ENCODE measurements at places on chromosomes 16 and 17.

GRCh38 chr17:65219124-65219523, 82.0 kb downstream of the RGS9 start:
- DNase-seq, result no peak

DNA sequence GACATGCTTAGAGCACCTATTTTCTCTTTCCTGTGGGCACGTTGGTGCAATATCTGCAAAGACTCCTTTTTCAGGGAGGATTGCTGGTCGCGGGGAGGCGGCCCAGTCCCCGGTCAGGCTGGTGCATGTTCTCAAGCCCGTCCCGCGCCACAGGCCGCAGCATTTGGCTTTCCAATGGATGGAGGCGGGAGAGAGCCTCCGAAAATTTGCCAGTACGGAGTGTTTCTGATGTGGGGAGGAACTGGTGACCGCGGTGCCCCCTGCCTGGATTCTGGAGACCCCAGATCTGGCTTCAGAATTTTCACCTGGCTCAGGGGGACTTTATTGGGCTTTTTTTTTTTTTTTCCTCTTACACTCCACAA, 2.3 kb downstream of the CMIP start:
- DNase-seq, result no peak

DNA sequence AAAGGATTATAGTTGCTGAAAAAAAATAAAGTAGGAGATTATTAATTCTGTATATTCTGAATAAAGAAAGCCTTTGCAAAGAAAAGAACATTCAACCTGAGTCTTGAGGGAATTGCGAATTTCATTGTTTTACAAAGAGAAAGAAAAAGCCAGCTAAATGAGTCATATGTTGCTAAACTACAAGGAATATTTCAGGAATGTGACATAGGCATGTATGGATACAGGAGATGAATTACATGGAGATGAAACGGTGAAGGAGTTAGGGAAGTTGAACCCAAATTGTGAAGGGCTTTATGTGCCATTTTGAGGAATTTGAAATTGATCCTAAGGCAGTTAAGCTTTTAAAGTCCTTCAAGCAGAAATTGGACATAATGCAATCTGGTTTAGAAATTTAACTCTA, 177.3 kb upstream of the RBL2 start:
- no peak for DNase-seq

- no peak for DNase-seq
Observed at GRCh38 chr17:43367737-43368242, 31.0 kb upstream of the ARL4D start.

- DNase-seq, result no peak
Observed at GRCh38 chr16:67243481-67243880, 3.8 kb downstream of the FHOD1 start.

DNA sequence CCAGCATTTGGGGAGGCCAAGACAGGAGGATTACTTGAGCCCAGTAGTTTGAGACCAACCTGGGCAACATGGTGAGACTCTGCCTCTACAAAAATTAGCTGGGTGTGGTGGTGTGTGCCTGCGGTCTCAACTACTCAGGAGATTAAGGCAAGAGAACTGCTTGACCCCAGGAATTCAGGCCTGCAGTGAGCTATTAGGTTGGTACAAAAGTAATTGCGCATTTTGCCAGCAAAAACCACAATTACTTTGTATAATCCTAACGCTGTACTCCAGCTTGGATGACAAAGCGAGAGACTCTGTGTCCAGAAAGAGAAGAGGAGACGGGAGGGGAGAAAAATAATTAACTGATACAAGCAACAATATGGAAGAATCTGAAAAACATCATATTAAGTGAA, 32.7 kb downstream of the YWHAE start:
- no peak for DNase-seq

- no peak for DNase-seq
Observed at GRCh38 chr17:11251561-11252107, 10.6 kb downstream of the SHISA6 start.

GRCh38 chr17:82272495-82273326, 789 bp downstream of the CSNK1D start:
- no peak for DNase-seq

- DNase-seq, result no peak
Observed at GRCh38 chr17:77572851-77573250, 385.7 kb upstream of the TNRC6C start.

DNA sequence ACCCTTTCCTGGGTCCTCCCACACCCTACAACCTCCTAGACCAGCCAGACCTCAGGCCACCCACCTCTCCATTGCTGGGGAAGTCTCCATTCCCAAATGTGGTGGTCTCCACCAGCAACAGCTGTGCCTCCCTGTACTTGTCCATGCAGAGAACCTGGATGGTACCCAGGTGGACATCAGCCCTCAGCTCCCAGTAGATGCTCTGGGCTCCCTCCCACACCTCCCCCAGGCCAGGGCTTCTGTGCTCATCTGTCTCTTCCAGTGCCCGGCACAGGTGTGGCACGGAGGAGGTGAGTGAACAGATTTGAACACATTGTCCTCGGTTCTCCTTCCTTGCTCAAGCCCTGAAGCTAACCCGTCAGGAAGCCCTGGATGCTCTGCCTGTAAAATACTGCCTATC, 34.6 kb downstream of the LGALS9 start:
- no peak for DNase-seq

GRCh38 chr17:72901083-72901482, 191.4 kb downstream of the SLC39A11 start:
- no peak for DNase-seq

DNA sequence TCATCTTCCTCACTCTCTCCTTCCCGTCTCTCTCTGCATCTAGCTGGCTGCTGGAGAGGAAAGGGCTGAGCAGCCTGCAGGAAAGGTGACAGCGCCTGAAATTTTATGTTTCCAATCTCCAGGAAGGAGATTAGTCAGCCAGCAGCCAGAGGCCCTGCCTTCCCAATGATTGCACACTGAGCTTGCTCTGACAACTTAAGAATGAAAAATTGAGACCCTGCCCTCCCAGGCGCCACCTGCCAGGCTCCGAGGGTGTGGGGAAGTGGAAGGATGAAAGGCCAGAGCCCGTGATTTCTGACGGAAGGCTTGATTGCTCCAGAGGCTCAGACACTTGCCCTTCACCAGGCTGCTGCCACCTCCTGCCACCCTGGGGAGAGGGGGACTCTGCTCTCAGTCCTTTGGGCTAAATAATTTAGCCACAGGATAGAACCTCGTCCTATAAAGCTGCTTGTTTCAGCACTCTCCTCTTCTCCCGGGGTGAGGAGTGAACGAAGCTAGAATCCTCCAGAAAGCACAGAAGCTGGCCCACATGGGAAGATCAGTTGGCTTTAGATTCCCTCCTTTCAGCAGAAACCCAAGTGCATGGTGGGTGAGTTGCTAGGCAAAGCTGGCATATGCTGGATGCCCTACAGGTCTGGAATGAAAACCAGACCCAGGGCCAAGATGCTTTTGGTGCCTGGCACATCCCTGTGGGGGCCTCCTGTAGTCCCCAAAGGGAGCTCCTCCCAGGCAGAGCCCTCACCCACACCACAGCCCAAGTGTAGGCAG, 33.5 kb downstream of the GRIN2C start:
- DNase-seq, result no peak

- DNase-seq, result no peak
Observed at GRCh38 chr17:31452101-31452500, 60.6 kb downstream of the RAB11FIP4 start.

- DNase-seq, result no peak
Observed at GRCh38 chr16:72092832-72093447, 480 bp downstream of the TXNL4B start.

DNA sequence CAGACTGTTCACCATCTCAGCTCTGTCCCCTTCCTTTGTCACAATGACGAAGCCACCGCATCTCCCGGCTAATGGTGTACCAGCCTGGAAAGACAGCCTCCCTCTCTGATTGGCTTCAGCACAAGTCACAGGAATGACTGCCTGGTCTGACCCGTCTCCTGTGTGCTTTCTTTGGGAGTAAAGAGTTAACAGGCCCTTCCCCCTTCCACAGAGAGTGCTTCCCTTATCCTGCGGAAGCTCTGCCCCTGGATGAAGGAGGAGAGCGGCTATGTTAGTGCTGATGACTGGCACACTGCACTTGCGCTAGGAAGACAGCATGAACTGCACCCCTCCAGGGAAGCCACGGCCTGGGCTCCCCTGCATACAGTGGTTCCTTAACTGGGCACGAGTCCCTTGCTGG, 11.3 kb downstream of the USB1 start:
- DNase-seq, result no peak

- DNase-seq, result no peak
Observed at GRCh38 chr16:29717113-29717512, 28.7 kb downstream of the C16orf54 start.

DNA sequence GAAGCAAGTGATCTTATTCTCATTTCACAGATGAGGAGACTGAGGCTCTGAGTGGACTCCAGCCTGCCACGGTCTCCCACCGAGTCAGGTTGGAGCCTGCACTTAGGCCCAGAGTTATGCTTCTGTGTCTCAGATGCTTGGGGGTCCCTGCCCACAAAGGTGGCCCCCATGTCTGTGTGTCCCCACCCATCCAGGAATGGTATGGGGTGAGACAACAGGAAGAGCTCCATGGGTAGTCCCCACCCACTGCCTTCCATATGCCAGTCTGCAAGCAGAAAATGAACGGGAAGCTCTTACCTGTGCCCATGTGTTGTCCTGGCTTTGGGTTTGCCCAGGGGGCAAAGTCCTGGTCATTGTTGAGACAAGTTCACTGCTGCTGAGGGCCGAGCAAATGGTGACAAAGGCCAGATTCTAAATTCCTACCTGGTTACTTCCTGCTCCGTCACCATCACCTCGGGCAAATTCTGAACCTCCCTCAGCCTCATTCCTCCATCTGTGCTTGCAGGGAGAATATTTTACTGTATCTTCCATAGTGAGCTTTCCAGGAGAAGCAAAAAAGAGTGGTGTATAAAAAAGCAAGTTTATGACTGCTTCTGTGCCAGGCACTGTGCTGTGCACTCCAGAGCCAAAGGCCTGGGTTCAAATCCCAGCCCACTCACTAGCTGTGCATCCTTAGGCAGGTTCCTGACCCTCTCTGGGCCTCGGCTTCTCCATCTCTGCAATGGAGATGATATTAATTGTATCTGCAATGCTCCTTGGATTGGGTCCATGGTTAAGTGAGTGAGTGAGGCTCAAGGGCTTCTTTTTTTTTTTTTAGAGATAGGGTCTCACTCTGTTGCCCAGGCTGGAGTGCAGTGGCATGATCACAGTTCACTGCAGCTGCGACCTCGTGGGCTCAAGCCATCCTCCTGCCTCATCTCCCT, 9.3 kb downstream of the IL4R start:
- no peak for DNase-seq

- DNase-seq, result no peak
Observed at GRCh38 chr16:3776316-3776715, 59.0 kb upstream of the TRAP1 start.

DNA sequence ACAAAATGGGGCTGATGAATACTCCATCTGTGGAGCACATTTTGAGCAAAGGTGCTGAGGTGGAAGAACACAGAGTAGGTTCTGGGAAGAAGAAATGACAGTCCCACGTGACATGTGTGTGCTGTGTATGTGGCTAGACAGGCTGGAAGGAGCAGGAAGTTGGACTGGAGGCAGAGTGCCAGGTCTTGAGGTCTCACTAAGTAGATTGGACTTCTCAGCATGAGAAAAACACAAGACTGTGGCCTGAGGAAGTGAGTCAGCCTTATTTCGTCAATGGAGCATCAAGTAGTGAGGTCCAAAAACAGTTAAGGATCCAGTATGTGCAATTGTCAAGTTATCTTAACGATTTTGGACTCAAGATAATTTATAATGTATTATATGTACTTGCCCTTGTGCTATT, 736.5 kb downstream of the KCNJ2 start:
- DNase-seq, result no peak

DNA sequence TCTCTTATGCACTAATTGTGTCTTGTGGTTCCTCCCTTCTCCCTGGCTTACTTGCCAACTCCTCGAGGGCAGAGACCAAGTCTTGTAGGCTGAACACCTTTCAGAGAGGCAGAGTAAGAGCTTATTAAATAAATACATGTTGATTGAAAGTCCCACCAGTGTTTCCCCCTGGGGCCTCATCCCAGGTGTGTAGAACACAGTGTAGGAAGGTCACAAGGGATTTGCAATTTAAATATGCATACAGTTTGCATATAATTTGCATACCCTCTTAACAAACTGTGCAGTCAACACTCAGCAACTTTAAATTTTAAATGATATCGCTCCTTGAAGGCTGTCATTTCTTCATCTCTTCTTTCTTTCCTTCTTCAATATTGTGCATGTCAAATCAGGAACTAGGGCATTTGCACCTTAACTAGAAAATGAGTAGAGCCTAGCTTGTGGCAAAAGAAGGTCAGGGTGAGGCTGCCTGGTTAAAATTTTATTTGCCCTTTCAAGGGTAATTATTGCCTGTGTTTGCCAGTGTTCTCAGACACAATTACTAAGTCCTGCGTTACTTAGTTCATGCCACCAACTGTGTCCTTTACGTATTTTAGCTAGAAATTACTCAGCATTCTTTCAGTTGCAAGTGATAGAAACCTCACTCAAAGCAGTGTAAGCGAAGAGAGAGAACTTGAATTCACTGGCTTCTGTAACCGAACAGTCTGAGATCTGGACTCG, 465.7 kb downstream of the HAPSTR1 start:
- DNase-seq, result no peak

GRCh38 chr16:31253642-31254045, 6.1 kb upstream of the ITGAM start:
- peak; percentile 23 for DNase-seq

DNA sequence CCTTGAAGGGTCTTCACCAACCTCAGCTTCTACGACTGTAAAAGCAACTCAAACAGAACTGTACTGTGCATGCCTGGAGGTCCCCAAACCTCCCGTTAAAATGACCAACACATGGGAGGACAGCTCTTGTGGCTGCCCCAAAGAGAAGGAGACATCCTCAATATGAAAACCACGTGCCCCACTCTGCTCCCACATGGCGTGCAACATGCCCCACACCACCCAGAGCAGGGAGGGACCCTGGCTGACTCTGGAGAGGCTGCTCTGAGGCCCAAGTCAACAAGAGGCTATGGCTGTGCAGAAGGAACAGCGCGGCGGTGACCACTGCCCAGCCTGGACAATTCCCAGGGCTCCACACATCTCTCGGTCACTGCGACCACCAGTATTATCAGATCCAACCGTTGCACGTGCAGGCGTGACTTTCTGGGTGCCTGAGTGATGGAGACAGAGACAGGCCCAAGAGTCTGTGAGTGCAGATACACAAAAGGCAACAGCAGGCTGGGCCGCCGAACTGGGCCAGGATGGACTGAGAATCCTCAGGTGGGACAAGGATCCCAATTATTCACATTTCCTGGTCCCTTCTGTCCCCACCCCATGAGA, 1.4 kb downstream of the PLD6 start:
- no peak for DNase-seq

DNA sequence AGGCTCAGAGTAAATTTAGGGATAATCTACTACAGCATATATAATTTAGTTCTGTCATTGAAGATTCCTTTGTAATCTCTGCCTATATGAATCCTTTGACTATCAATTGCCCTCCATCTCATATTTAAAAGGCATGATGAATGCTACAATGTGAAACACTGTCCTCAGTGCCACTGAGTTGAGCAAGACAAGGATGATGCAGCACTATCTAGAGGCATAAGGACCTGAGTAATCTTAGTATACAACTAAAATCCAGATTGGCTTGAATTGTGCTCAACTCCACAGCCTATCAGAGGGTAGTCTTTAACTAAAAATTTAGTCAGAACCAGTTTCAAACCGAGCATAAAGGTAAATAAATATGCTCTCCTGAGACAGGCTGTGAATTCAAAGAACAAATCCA, 11.6 kb upstream of the STRADA start:
- no peak for DNase-seq
